ENCODE measurements at places on chromosomes 5 and 9.

- peak; percentile 57 for DNase-seq
These were observed 114.9 kb upstream of the NFIB start for GRCh38 chr9:14428781-14429230.

DNA sequence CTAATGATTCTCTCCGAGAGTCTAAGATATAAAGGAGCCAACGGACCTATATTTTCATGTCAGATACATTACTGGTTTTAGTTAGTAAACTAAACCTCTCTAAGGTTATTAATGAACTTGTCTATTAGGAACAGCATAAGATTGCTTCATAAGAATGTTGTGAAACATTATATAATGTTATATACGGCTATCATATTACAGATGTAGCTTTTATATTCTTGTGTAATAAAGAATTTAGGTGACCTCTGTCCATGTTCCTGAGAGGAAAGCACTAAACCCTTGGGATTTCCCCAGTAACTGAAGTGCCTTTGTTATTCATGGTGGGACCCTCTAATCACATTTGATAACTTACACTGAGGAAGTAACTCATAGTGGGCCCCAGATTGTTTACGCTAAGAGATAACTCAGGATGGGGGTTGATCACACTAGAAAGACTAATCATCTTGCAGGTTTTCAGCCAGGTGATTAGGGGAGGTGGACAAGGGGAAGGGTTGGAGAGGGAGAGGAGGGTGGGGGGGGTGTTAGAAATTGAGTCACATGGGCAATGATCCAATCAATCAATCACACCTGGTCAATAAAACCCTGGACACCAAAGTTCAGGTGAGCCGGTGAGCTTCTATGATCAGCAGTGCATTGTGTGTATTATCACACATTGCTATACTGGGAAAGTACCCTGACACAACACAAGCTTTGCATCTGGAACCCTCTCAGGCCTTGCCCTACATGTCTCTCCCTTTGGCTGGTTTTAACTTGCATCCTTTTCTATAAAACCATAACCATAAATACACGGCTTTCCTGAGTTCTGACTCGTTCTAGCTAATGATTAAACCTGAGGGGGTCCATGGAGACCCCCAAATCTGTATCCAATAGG is 25.8 kb downstream of the ECPAS start:
- DNase-seq = no peak

DNA sequence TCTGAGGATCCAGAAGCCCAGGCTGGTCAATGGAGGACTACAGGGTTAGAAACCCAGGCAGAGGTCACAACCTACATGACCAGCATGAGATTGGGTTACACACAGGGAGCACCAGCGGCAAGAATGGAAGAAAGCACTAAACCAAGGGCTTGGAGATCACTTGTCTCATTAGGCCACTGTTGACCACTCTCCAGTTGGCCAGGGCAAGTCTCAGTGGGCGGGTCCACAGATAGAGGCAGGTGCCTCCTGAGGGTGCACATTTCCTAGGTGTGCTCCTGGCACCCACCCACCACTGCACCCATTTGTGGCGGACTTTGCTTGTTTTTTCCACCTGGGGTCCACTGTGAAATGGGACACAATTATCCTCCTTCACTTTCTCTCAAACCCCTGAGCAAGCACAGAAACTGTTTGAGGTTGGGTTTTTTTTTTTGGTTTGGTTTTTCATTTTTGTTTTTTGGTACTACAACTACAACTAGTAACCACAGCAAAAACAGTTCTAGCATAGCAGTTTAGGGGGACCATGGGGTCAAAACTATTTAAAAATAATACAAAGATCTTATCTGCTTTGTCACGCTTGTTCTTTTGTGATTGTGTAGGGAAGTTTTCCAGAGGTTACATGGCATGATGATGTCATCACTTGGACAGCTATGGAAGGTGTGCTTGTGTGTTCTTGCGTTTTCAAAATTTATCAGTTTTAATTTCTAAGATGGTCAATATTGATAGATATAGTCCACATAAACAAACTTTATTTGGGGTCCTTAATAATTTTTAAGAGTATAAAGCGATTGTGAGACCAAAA is 6.1 kb downstream of the NPR2 start:
- DNase-seq = no peak

GRCh38 chr9:35748858-35749514 is at the start of the genes GBA2 and RGP1:
TSS of gene GBA2 (minus strand) at chr9:35749228. CDS start at chr9:35748704, 524 bp downstream.
TSS of gene RGP1 (plus strand) at chr9:35749287. CDS start at chr9:35749756, 469 bp downstream.
- peak; percentile 89 for DNase-seq

- DNase-seq = no peak
These were observed 17.1 kb downstream of the DAP start for GRCh38 chr5:10743951-10744350.

GRCh38 chr9:3732077-3733038 is 206.6 kb upstream of the RFX3 start:
- no peak for DNase-seq

DNA sequence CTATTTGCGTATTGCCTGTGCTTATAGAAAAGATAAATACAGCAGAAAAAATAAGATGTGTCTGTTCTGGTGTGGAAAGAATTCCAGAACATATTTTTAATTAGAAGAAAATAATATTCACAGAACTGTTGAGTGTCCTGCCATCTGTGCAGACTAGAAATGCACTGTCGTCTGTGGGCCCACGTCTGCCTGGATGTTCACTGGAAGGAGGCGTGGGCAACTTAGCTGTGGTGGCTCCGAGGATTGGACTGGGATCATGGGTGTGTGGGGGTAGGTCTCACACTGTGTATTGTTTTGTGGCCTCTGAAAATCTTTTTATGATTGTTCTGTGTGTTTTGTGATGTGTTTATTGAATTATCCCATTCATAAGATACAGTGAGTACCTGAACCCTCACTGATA is 126.0 kb upstream of the CACNA1B start:
- DNase-seq = no peak

DNA sequence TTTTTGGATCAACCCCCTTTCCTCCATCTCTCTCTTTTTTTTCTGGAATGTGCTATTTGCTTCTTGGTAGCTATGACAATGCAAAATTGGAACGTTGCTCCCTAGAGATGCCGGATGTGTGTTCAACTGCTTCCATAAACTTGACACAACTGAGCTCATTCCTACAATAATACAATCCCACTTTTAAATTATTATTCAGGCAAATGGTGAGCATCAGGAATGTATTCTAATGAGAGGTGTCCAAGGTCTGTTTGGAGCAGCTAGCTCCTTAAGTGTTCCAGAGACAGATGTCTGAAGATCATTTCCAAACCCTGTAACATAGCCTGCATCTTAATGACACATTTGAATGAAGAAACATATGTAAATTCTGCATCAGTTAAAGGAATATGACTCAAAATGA is 518.4 kb downstream of the TAF11L14 start:
- DNase-seq = no peak

- no peak for DNase-seq
These were observed 41.3 kb downstream of the HABP4 start for GRCh38 chr9:96491079-96491879.

DNA sequence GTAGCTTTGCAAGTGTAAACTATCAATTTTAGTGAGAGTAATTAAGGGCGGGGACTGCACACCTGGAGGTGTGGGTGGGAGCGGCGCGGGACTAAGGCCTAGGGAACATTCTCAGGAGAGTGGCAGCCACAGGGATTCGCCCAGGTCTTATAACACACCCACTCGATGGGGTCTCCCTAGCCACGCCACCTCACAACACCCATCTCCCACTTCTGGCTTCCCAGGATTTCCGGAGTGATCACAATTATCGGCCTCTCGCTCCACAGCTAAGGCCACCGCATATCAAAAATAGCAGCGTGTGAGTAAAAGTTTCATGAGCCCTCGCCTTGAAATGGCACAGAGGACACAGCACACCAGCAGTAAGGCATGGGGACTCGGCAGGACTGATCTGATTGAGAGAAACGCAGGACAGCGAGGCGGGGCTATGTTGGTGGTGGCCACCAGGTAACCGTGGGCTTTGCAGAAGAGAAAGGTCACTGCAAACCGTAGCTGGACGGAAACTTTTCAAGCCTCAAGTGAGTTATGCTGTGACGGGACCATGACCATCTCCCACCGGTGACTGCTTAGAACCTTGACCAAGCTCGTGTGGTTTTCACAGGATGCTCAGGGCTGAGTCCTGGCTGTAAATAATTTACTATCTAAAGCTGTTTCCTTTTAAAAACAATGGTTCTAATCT is 1.1 kb upstream of the LPAR1 start:
- DNase-seq = no peak

DNA sequence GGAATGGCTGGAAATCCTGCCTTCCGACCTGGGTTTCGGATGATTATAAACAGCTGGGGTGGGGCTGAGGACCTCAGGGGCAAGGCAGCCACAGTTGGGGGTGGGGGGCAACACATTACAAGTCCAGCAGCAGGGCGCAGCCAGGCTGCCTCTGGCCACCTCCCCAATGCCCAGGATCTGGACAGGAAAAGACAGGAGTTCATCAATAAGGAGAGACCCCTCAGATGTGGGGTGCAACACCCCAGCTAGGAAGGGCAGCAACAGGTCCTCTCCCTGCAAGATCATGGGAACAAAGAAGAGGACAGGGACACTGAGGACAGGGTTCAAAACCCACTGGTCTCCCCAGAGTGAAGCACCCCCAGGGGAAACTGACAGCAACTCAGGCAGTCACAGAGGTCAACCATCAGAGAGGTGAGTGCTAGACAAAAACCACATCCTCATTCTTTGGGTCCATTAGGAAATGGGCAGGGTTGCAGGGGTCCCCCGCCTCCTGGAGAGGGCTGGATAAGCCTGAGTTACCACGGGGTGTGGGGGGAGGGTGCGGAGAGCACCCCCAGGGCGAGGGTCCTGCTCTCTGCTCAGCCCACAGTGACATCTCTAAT is 33.5 kb downstream of the SEMA4D start:
- DNase-seq = peak; percentile 70

- no peak for DNase-seq
These were observed 147.2 kb downstream of the PDE4D start for GRCh38 chr5:59746241-59746765.

DNA sequence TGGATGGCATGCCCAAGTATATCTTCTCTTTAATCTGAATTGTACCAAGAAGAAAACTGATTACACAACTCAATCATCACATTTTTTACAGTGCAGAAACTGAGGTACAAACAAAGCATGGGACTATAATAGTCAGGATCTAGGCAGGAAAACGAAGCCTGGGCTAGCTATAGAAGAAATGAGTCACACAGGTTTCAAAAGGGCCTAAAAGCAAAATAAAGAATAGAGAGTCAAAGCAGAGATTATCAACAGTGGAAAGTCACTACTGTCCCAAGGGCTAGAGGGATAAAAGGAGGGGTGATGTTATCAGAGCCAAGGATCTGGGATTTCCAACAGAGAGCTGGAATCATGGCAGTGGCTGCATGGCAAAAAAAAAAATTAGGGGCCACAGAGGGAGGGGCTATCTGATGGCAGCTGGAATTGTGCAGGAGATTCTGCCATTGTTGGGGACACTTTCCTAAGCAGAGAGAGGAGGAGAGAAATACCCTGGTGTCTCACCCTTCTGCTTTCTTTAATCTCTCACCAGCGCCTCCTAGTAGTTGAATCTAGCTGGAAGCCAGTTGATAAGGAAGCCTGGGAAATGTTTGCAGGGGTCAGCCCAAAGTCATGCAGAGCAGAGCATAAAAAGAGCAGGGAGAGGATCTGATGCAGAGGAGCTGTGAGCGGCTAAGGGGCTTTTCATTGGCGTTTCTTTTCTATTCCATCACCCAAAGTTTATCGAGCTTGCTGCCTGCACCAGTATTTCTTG is 343.2 kb downstream of the ACTL7B start:
- DNase-seq = no peak

DNA sequence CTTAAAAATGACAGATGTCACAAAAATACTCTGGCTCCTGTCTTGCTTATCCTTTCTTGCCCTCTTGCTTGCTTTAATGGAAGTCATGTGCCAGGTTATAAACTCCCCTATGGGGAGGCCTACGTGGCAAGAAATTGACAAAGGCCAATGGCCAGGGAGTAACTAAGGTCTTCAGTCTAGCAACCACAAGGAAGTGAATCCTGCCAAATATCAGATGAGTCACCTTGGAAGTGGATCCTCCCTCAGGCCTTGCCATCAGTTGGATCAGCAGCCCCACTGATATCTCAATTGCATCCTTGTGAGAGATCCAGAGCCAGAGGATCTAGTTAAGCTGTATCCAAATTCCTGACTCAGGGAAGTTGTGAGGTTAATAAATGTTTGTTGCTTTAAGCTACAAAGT is 82.8 kb downstream of the CAAP1 start:
- no peak for DNase-seq

DNA sequence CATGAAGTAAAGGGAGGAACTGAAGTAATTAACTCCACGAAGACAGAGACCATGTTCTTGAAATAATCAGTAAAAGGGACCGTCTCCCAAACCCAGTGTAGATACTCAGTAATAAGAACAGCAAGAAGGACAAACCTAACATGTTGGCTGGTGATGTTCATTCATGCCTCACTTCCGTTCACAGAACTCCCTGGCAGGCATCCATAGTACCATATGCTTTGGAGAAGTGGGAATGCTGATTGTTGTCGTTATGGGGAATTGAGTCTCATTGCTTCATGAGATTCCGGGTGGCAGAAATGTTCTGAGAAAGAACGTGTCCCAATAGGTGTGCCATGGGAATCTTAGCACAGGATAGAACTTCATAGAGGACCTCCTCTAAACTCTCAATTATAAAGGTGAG is 452.3 kb downstream of the ZSWIM6 start:
- DNase-seq = no peak

- DNase-seq = no peak
These were observed 286.0 kb upstream of the TUSC1 start for GRCh38 chr9:25964239-25964638.

DNA sequence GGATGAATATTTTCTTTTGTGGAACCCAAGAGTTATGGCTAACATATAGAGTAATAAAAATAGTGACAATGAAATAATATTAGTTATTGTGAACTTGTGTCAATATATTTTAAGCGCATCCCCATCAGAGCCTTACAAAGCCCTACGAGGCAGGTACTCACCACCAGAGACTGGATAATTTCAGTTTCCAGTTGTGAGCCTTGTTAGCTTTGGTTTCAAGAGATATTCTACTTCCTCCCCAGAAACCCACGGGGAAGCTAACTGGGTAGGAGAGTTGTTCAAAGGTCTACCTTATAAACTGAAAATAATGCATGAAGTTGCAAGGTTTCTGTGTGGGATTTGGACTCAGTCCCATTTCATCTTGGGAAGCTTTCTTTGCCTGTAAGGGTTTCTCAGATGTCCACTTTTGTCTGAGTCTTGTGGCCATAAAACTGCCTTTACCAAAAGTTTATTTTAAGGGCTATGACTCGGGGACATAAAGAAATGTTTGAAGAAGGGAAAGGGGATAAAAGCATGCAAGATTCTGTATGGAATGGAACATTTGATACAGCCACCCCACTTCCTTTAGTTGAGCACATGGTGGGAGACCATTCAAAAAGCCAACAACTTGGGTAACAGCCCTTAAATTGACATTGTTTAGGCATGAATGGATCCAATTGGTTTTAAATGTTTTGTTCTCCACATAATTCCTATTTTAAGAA is 57.4 kb upstream of the ANKRD55 start:
- no peak for DNase-seq
